ENCODE measurements at places on chromosomes 6 and 20.

DNA sequence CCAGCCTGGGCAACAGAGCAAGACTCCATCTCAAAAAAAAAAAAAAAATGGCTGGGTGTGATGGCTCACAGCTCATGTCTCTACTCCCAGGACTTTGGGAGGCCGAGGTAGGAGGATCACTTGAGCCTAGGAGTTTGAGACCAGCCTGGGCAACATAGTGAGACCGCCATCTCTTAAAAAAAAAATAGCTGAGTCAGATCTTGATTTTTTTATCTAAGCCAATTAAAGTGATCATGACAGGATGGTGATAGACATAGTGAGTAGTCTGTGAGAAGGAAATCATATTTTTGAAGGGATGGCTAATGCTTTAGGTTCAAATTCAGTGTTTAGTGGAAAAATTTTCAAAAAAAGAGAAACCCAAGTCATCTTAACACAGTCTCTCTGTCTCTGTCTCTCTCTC, 114.6 kb upstream of the JARID2 start:
- no peak for DNase-seq

DNA sequence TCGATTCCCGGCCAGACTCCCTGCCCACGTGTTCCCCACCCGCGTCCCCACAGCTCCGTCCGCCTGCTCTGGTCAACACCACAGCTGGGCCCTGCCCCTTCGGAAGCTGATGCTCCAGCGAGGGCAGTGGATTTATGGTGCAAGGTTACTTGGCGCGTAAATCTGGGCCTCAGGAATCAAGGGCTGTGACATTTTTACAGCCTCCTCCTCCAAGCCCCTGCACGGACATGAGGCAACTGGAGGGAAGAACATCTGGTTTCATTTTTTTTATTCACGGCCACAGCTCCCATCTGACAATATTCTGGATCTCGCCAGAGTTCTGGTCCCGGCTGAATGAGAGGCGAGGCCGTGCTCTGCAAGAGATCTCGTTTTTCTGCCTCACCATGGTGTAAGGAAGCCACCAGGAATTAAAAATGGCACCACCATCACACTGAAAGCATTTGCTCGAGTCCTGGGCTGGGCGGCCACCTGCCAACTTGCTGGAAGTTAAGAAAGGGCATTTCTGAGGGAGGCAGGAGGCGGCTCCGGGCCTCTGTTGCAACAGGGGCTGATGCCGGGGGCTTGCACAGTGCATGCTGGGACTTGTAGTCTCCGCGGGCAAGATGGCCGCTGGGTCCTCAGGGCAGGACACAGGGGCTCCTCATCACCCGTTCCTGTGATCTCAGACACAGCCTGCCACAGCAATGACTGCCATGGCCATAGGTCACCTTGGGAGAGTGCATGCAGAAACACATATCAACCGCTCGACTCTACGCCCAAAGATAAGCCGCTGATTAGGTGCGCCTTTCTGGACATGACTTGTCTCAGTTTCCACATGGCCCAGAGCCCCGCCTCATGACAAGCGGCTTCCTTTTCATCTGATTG, 148.5 kb downstream of the LY86 start:
- DNase-seq: no peak

DNA sequence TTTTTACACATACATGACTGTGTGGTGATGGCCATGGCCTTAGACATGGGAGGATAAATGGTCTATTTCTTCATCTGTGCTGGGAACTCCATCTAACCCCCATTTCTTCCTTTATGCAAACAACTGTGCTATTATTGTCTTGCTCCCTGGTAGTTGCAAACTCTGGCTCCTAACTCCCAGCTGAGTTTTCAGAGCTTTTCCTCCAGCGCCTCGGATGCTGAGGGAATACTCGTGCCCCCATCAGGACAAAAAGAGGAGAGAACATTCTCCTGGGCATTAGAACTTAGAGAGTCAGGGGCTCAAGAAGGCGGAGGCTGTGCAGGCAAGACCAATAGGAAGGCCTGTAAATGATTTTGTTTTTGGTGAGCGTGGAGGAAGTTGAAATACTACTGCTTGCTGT, 2.1 kb downstream of the DAAM2 start:
- DNase-seq: no peak

- DNase-seq: no peak
Measured at GRCh38 chr6:21341910-21342309, 251.6 kb upstream of the SOX4 start.

GRCh38 chr6:106875782-106876321, 98.7 kb downstream of the CD24 start:
- DNase-seq: no peak

GRCh38 chr6:148780918-148781436, 34.1 kb downstream of the UST start:
- no peak for DNase-seq

- DNase-seq: no peak
Measured at GRCh38 chr6:151566557-151566956, 72.7 kb downstream of the CCDC170 start.

DNA sequence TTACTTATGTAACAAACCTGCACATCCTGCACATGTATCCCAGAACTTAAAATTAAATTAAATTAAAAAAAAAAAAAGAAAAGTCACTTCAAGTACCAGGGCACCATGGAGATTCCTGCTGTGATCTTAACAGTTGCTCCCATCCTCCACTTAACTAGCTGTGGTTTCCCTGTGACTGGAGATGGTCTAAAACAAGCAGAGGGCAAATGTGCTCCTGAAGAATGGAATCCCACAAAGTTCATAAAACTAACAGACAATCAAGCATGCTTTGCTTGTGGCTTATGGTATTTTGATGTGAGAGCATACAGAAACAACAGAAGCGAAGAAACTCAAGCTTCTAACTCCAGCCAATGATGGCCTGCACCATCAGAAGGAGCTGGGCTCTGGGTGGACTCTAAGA, 153.6 kb upstream of the KCNK16 start:
- no peak for DNase-seq

DNA sequence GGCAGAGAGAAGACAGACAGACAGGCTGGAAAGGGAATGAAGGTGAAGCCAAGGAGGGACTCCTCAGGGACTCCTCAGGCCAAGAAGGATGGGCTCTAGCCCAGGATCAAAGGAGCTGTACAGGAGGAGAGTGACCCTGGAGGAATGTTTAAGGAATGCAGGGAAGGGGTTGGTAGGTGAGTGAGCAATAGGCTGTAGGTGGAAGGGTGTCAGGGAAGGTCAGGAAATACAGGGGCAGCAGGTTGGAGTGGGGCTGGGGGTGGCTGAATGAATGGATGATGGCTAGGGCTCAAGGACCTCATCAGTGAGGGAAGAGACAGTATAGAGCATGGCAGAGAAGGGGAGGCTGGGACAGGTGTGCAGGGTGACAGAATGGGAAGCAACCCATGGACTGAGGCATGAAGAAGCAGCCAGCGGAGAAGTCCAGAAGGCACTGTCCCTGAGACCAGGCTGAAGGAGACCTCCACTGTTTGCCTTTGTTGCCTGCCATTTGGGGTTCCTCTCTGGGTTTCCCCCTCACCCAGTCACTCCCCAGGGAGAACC, 13.2 kb downstream of the SYNGAP1 start:
- DNase-seq: no peak

GRCh38 chr6:62528894-62529526, 243.0 kb upstream of the KHDRBS2 start:
- DNase-seq: no peak

All from inflammatory macrophage treated with lipopolysaccharide for 4 hours (primary cell).